ENCODE measurements at places on chromosomes 6 and 20.

DNA sequence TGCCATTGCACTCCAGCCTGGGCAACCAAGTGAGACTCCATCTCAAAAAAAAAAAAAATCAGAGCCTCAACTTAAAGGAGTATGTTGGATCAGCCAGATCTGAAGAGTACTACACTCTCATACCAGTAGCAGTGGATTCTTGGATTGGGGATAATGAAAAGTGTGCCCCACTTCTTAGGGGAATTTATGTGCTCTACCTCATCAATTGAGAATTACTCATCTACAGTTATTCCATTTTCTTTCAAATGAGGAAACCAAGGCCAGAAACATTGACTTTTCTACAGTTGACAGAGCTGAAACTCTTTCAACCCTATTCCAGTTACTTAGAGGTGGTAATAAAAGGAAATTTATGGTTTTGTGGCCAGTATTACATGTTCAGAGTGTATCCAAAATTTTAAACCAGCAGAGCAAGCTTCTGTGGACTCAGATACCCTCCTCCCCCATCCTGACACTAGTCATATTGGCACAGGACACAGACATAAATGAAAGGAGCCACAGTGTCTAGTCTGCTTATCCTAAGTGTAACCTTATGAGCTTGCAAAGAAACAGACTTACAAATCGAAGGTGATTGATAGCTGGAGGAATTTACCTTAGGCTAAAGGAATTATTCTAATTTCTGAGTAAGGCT lies 51.2 kb downstream of the ORC3 start:
- DNase-seq, result no peak

- no peak for DNase-seq
Observed at GRCh38 chr6:111805511-111806164, 67.6 kb downstream of the FYN start.

- DNase-seq, result no peak
Observed at GRCh38 chr6:55277646-55278045, 49.6 kb upstream of the GFRAL start.

DNA sequence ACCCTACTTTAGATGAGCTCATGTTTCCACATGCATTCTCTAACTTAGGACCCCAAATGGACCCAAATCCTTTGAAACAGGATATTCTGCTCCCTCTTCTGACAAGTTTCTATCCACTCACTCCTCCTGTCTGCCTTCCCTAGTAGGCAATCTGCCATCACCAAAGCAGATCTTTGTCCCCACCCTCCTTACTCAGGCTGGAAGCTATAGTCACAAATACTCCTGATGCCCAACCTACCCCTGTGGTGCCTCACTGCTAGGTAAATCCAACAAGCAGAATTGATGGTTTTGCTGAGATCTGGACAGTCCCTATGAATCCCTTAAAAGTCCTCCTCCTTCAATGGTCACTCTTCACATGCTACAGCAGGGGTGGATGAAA lies 21.7 kb downstream of the ELOVL5 start:
- DNase-seq, result no peak

DNA sequence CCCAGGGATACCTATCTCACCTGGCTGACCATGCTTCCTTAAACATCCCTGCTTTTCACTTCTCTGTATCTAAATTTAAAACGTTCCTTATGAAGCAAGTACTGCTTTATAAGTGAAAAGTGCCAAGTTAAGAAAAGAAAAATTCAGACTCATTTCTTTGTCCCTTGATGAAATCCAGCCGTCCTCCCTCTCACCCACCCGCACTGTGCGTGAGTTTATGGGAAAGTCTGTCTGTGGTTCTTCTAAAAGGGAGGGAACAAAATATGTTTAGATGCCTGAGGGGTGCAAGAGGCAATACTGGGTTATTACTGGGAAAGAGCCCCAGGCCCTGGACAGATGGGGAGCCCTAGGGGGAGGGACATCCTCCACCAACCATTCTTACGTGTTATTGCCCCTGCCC lies 31.2 kb downstream of the SPDEF start:
- no peak for DNase-seq

DNA sequence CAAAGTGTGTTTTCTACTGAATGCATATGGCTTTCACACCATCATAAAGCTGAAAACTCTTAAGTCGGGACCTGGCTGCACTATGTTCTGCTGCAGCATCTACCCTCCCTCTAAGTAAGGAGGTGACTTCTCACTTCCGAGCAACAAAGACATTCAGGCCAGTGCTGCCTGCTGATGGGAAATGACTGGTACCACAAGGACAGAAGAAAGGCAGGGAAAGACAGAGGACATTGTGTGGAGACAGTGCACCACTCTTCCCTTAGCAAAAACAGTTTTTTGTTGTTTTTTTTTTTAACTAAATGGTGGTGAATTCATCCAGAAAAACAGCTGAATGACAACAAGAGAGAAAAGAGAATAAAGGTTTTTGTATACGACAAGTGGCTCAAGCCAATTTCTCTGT lies 81.5 kb downstream of the MAP7 start:
- no peak for DNase-seq

DNA sequence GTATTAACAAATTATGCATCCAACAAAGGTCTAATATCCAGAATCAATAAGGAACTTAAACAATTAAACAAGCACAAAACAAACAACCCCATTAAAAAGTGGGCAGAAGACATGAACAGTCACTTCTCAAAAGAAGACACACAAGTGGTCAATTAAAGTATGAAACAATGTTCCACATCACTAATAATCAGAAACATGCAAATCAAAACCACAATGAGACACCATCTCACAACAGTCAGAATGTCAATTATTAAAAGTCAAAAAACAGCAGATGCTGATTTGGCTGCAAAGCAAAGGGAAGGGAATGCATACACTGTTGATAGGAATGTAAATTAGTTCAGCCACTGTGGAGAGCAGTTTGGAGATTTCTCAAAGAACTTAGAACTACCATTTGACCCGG lies 129.3 kb downstream of the PFDN4 start:
- no peak for DNase-seq

DNA sequence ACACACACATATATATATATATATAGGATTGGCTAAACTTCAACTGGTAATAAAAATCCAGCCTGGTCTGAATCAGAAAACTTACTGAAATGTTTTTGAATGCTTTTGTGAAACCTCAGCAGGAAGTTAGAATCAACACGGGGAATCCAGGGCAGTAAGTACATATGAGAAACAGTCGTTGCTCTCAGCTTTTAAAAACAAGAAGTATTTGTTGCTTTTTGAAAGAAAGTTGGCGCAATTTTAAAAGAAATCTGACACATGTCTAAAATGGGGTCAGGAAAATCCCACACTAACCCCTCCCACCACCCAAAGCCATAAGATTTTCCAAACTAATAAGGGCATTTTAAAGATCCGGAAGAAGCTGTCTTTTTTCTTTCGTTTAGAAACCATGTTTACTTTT lies 11.5 kb upstream of the CCDC170 start:
- no peak for DNase-seq

- DNase-seq, result no peak
Observed at GRCh38 chr20:53079828-53080686, 107.9 kb downstream of the TSHZ2 start.

- no peak for DNase-seq
Observed at GRCh38 chr20:63061771-63062100, 55.0 kb upstream of the BHLHE23 start.
